ENCODE measurements at places on chromosomes 11 and 22.

- no peak for DNase-seq
Measured at GRCh38 chr11:67355023-67355793, 1.9 kb upstream of the POLD4 start.

GRCh38 chr11:43021466-43021865, 290.3 kb upstream of the API5 start:
- no peak for DNase-seq

DNA sequence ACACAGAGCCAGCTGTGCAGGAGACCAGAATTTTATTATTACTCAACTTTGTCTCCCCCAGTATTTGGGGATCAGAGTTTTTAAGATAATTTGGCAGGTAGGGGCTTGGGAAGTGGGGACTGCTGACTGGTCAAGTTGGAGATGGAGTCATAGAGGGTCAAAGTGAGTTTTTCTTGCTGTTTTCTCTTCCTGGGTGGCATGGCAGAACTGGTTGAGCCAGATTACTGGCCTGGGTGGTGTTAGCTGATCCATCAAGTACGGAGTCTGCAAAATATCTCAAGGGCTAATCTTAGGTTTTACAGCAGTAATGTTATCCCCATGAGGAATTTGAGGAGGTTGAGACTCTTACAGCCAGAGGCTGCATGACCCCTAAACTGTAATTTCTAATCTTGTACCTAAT, 153.5 kb downstream of the OR4C45 start:
- no peak for DNase-seq

DNA sequence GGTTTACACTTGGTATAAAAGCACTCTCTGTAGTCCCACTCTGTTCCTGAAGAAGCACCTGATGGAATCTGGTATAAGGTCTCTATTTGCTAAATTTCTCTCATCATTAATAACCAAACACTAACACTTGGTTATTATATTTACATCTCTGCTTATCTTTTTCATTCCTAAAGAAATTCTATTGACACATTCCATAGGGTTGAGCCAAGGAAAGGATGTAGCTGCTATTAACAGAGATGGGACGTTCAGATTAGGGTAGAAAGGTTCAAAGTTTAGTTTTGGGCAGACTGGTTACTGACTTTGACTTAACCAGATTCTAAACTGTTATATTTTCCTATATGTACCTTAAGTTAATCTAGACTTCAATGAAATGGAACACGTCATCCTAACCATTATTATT, 91.5 kb downstream of the RSF1 start:
- no peak for DNase-seq

Measured in NCI-H345 (cell line).